GM19239 (cell line): ENCODE measurements at places on chromosomes 11 and 22.

- DNase-seq: no peak
These were observed 135.7 kb downstream of the COMMD9 start for GRCh38 chr11:36153551-36153950.

- no peak for DNase-seq
These were observed 11.0 kb upstream of the HEPHL1 start for GRCh38 chr11:94010136-94010535.

DNA sequence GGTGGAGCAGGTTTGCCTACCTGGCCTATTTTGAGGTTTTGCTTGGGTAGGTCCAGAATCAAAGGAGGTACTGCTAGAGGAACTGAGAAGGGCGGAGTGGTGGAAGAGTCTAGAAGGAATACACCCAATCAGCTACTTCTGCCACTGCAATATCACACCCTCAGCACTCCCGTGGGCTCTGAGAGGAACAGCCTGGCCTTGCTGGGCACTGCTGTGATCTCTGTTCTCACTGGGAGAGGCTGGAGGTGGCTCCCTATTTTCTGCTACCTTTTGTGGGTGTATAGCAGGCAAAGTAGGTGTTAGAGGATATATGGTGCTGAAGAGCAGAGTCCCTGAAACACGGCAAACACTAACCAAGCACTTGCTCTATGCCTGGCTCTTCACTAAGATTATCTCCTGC lies 25.0 kb upstream of the IGSF22 start:
- DNase-seq: no peak

- DNase-seq: no peak
These were observed at the start of gene BDNF for GRCh38 chr11:27700351-27701301. TSS of gene BDNF (minus strand) at chr11:27700455. CDS start at chr11:27658564, 41,891 bp downstream.

GRCh38 chr22:23107487-23108248 lies 34.1 kb downstream of the RSPH14 start:
- DNase-seq: no peak

GRCh38 chr11:20458905-20459632 lies 71.6 kb downstream of the PRMT3 start:
- no peak for DNase-seq

- DNase-seq: no peak
These were observed 2.7 kb upstream of the TEX54 start for GRCh38 chr11:62835336-62835735.

DNA sequence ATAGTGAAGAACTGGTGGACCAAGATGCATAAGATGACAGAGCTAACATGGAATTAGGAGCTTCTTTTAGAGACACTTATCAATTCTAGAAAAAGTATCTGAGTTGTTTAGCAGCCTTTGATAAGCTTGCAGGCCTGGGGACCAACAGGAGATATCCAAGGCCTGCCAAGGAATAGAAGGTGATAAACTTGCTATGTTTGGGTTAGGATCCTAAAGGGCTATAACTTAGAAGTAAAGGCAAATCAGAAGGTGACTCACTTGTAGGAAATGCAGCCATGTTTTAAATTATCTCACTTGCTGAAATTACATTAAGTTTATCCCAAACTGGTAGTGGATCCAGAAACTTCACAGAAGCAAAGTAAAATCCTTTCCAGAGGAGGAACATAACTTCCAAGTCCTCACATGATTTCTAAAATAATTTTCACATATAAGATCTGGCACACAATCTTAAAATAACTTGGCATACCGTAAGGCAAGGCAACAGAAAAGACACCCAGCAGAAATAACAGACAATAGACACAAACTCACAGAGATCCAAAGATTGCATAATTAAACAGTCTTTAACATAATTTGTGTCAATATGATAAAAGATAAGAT lies 69.6 kb upstream of the TEAD1 start:
- no peak for DNase-seq

DNA sequence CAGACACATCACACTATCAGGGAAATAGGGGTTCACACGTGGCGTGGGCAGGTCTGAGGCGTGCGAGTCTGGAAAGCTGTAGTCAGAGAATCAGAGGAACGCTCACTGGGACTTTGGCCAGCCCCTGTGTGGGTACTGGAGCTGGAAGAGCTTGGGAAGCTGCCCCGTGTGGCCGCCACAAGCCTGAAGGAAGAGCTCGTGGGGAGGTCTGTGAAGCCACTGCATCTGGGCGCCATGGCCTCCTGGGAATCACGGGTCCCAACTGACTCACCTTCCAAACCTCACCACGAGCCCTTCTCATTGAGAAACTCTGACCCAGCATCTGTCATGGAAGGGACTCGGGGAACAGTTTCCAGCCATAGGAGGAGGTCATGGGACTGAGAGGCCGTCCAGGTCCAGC lies 5.9 kb upstream of the MRGPRF start:
- no peak for DNase-seq

DNA sequence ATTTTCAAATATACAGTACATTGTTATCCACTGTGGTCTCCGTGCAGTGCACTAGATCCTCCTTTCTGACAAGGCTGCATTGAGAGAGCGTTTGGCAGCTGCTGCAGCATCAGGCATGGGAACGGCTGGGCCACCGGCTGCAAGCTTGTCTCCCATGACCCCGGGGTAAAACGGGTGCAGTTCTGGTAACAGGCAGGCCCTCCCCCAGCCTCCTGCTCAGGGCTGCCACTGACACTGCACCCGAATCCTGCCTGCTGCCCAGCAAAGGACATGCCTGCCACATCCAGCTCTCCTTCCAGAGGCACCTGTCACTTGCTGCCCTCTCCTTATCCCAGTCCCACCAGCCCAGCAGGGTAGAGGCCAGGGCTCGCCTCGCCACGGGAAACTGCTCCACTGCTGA lies 124.5 kb upstream of the TMEM45B start:
- DNase-seq: no peak

DNA sequence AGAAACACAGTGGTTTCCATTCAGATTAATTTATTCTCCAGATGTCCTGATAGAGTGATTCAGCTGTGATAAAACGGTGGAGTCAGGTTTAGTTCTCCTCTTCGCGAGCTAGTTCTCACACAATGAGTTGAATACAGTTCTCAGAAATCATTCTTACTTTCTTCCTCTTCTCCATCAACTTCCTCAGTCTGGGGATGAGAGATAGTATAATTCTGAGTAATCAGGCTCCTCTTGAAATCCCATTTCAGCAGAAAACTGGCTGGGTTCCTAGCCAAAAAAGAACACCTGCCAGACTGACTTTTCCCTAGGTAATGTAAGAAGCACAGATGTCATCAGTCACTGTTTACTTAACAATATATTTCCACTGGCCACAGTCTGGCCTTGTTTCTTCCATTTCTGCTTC lies 76.7 kb downstream of the SVIP start:
- no peak for DNase-seq
